Stimulated activated CD4-positive, alpha-beta T cell treated with anti-CD3 and anti-CD28 coated beads, Interleukin-12 subunit alpha, Interleukin-12 subunit beta, amount 100 ng/mL, for 48 hours (primary cell): ENCODE measurements at places on chromosomes 7 and 10.

DNA sequence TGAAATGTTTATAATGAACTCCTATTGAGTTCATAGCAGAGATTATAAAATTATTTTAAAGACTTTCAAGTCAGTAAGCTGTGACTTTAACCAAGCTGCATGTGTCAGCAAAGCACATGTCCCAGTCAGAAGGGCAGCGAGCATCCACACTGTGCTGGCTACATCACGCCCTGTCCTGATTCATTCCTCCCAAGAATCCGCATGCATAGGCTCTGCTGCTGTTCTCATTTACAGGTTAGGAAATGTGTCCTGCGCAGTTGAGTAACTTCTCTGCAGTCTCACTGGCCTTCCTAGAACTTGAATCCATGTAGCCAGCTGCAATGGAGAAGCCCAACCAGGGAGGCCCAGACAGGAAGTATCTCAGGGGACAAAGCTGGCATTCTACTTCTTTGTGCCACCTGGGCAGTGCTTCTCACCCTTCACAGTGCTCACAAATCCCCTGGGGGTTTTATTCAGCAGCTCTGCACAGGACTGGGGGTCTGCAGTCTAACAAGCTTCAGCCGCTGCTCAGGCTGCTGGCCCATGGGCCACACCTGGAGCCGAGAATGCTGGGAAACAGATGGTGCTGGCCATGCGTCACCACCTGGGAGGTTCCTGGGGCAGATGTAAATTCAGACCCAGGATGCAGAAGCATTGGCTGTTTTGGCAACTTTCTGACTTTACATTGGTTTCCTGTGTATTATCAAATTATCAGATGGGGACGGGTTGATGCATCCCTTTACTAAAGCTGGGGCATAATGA, 192.8 kb upstream of the GDF10 start:
- no peak for DNase-seq

DNA sequence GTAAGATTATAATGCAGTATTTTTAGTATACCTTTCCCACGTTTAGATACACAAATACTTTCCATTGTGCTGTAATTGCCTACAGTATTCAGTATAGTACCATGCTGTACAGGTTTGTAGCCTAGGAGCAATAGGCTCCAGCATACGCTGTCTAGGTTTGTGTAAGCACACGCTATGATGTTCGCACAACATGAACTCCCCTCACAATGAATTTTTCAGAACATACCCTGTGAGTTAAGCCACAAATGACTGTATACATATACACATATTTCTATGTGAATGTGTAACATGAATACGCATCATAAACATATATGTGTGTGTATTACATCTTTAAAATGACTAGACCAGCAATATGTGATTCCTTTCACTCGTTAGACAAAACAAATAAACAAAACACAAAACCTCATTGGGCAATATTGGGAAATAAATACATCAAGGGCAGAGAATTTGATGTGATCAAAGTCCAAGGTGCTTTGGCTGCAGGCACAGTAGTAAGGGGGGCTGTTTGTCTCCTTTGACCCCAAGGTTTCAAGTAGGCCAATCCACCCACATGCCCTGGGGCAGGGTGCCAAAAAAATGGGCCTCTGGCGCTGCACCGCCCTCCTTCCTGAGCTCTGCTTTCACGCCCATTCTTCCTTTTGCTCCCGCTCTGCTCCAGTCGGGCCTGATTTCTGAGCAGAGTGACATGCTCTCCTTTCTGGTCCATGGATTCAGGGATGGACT, 33.9 kb downstream of the CHN2 start:
- no peak for DNase-seq

- no peak for DNase-seq
These were observed 90.3 kb downstream of the FAM107B start for GRCh38 chr10:14684354-14684753.

DNA sequence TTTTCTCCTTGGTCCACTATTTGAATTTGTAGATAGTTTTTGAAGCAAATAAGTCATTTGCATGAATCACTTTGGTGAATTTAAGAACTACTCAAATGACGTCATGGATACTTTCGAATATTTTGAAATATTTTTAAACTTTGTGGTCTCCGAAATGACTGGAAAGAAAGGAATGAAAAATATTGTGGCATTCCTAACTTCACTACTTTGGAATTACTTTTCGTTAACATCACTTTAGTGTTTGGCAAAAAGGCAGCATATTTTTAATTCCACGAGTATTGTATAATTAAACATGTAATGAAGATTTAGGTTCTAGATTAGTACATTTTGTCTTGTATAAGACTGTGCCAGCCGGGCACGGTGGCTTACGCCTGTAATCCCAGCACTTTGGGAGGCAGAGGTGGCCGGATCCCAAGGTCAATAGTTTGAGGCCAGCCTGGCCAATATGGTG, 35.3 kb upstream of the ZRANB1 start:
- no peak for DNase-seq

- DNase-seq = no peak
These were observed 115.8 kb downstream of the ADAM12 start for GRCh38 chr10:126272526-126272925.

DNA sequence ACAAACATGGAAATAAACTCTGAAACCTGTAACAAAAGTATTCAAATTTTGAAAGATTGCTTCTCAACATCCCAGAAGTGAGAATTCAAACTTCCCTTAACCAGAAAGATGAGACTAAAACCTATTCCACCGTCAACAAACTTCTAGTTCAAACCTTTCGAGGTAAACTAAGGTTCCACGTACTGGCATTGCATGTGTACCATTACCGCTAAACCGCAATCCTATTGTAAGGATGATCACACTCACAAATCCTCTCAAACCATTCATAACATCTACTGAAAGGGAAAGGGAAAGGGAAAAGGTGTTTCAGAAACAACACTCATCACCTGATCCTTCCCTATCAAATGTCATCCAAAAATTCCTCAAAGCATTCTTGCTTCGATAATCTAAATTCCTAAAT, 3.1 kb downstream of the SMURF1 start:
- no peak for DNase-seq

GRCh38 chr10:70343712-70344111, 38.7 kb downstream of the LRRC20 start:
- no peak for DNase-seq

- no peak for DNase-seq
These were observed 120.3 kb downstream of the BMPER start for GRCh38 chr7:34025600-34025999.

GRCh38 chr7:18623389-18623788, 127.8 kb downstream of the HDAC9 start:
- no peak for DNase-seq

GRCh38 chr7:150716939-150717338, 526 bp downstream of the GIMAP1 start:
- no peak for DNase-seq

DNA sequence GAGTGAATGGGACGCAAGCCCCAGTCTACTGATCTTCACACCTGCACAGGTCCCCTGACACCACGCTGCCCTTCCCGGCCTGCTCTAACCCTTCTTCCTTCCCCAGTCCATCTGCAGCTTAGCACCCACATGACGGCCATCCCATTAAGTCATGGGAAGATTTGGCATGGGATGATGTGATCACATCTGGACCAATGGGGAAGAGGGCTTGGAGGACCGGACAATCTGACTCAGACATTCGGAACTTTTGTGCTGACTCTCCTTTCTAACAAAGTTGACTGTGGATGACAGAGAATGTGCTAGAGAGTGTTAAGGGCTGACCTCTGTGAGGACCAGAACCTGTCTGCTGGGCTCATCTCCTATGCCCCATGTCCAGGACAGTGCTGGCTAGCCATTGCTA, 15.6 kb downstream of the CXCL12 start:
- no peak for DNase-seq

GRCh38 chr7:42020061-42020460, 216.9 kb downstream of the GLI3 start:
- DNase-seq = no peak

- DNase-seq = no peak
These were observed 36.6 kb downstream of the ABI1 start for GRCh38 chr10:26824015-26824690.

DNA sequence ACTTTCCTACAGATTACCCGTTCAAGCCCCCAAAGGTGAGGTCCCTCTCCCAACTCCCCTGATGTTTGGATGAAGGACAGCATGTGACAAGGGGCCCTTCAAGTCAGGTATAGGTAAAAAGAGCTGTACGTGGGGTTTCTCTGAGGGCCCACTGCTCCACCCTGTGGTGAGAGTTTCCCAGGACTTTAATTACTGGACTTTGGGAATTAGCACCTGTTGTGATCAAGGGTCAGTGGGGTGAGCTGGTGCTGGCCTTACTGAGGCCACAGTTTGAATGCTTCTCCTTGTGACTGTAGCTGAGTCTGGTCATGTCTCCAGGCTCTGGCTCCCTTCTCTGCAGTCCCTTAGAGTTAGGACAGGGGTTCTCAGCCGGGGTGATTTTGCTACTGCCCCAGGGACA, 16.8 kb downstream of the UBE2D4 start:
- DNase-seq = no peak

GRCh38 chr10:124641282-124642087, 102.7 kb downstream of the FAM53B start:
- no peak for DNase-seq
